Activated CD4-positive, alpha-beta T cell treated with anti-CD3 and anti-CD28 coated beads, Interleukin-2, amount 10 ng/mL, durations not matched to agents 24 days and 14 days (primary cell): ENCODE measurements at places on chromosomes 16 and 17. TPM values are rescaled to one million over a fixed set of nuclear protein-coding genes. Genes with fewer than 3 reads are reported as not detected.

The BRIP1 gene
- total RNA-seq, result 17.2 and 19.9 TPM in 2 replicates

DNA sequence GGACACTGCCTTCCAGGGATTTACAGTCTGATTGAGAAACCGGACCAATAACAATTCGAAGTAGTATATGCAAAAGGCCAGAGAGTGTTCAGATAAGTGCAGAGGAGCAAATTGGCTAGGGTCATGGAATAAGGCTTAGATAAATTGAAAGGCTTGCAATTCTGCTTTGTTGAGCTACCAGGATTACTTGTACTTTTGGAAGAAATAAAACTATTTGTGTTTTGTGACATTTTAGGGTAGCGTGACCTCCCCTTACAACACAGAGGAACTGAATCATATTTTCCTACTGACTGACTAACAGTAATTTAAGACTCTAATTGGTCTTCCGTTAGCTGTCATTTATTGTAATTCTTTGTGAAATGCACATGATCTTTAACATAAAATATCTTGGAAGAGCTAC lies 104.7 kb downstream of the PITPNC1 start:
- peak overlapping the region; percentile 81 for H3K27ac ChIP-seq
- peaks cover 50% of the 10 kb centered on the region for H3K4me1 ChIP-seq
- no peaks in the 10 kb centered on the region for H3K36me3 ChIP-seq
- H3K27me3 ChIP-seq, result no peaks in the 10 kb centered on the region
- no peak for DNase-seq

DNA sequence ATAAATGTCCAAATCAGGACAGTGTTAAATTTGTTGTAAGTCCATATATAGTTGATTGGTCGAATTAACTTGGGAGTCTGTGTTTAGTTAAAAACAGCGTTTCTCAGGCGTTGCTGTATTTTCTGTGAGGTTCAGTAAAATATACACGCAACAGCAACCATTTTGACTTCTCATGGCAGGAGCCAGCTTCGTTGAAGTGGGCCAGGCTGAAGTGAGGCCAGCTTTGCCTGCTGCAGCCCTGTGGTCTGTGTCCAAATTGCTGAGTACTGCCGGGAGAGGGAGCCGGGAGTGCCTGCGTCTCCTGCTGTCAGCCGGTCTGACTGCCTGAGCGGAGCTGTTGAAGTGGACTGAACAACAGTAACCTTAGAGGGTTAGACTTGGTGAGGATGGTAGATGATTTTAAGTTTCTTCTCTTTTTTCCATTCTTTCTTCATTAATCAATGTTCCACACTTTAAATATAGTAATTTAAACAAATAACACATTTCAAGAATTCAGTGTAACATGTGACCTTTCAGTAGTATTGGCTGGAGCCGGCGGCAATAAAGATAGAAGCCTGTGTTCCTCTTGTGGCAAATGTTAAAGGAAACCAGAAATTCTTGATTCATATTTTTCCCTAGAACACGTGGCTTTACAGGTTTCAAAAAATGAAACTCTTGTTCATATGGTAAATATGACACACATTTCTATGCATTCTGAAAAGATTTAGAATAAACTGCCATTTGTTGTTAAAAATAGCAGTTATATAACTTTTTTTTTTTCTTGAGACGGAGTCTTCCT lies 37.0 kb upstream of the ZNF750 start:
- peak overlapping the region; percentile 57 for H3K27ac ChIP-seq
- no peak for DNase-seq
- H3K4me3 ChIP-seq, result no peak overlapping the region
- no peaks in the 10 kb centered on the region for H3K27me3 ChIP-seq

DNA sequence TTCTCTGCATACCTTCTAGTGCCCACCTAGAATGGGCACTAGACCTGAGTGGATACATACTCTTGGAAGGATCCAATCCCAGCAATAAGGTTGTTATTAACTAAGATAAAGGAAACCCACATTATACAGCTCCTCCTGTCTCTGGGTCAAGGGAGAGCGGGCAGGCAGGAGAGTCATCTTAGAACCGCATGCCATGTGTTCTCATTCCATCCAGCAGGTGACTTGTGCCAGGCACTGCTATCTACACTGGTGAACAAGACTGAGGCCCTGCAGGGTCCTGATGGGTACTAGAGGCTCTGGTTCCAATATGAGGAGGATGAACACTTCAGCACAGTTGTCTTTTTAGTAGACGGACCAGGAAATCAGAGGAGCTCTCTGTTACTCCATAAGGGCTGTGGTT lies 5.9 kb upstream of the CD300H start:
- H3K36me3 ChIP-seq, result no peaks in the 10 kb centered on the region
- peaks cover 28% of the 10 kb centered on the region for H3K27me3 ChIP-seq
- H3K4me3 ChIP-seq, result no peak overlapping the region

The BPTF gene
- 74.5 and 77.1 TPM in 2 replicates for total RNA-seq

- H3K27me3 ChIP-seq, result no peaks in the 10 kb centered on the region
- peak overlapping the region; percentile 84 for H3K4me3 ChIP-seq
- peaks cover 35% of the 10 kb centered on the region for H3K4me1 ChIP-seq
- H3K36me3 ChIP-seq, result no peaks in the 10 kb centered on the region
Observed at GRCh38 chr16:29702269-29702668, 23.3 kb downstream of the QPRT start.

- H3K36me3 ChIP-seq, result peaks cover 23% of the 10 kb centered on the region
- DNase-seq, result no peak
- peak overlapping the region; percentile 8 for H3K4me3 ChIP-seq
- no peaks in the 10 kb centered on the region for H3K27me3 ChIP-seq
- peaks cover 41% of the 10 kb centered on the region for H3K4me1 ChIP-seq
- peak overlapping the region; percentile 55 for H3K27ac ChIP-seq
Observed at GRCh38 chr17:32492648-32493289, 6.0 kb downstream of the CDK5R1 start.

- H3K4me1 ChIP-seq, result peaks cover 30% of the 10 kb centered on the region
- H3K27me3 ChIP-seq, result no peaks in the 10 kb centered on the region
- peaks cover 61% of the 10 kb centered on the region for H3K36me3 ChIP-seq
- no peak overlapping the region for H3K4me3 ChIP-seq
- no peak for DNase-seq
- peak overlapping the region; percentile 6 for H3K27ac ChIP-seq
Observed at GRCh38 chr16:84769416-84769815, 50.4 kb upstream of the CRISPLD2 start.

DNA sequence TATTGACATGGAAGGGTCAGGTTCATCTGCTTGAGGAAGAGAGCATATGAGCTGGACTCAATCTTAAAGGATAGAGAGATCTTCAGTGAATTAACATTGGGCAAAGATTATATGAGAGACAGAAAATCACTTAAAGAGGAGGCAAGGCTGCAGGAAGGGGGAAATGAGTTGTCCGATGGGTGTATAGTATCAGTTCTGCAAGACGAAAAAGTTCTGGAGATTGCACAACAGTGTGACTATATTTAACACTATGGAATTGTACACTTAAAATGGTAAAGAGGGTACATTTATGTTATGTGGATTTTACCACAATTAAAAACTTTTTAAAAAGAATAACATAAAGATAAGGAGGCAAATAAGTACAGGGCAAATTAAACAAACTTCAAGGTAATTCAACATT lies 80.7 kb downstream of the HELZ start:
- peaks cover 39% of the 10 kb centered on the region for H3K36me3 ChIP-seq
- H3K4me1 ChIP-seq, result peaks cover 2% of the 10 kb centered on the region
- H3K4me3 ChIP-seq, result no peak overlapping the region

- H3K4me3 ChIP-seq, result no peak overlapping the region
- H3K27ac ChIP-seq, result no peak overlapping the region
- no peaks in the 10 kb centered on the region for H3K27me3 ChIP-seq
- peaks cover 2% of the 10 kb centered on the region for H3K4me1 ChIP-seq
- H3K36me3 ChIP-seq, result no peaks in the 10 kb centered on the region
- no peak for DNase-seq
Observed at GRCh38 chr17:28973425-28973824, 22.1 kb upstream of the PHF12 start.

The GPRC5C gene
- total RNA-seq, result 0.42 and 0.54 TPM in 2 replicates

DNA sequence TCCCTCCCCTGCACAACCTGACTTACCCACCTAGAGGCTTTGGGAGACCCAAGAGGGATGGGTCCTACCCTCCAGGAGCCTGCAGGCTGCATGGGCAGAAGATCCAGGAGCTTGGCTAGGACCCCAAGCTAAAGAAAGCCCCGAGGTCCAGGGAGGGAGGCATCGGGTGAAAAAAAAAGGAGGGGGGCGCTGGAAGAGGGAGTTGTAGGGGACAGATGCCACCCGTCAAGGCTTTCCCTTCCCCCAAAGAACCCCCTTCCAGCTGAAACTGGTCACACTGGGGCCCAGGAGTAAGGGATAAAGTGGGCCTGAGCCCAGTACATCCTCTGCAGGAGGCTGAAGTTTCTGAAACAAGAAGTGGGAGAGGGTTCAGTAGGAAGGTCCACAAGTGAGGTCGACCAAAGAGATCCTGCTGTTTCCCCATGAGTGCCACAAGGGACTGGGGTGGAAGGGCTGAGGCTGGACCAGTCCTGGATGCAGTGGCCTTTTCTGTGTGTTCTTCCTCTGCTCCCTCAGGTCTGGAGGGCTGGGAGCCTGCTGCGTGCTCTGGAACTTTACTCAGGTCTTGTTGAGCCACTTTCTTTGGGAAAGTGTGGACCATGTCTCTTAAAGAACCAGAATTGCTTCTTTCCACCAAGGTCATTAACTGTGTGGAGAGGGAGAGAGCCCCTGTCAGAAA lies 14.2 kb upstream of the CBFB start:
- no peaks in the 10 kb centered on the region for H3K27me3 ChIP-seq
- H3K4me1 ChIP-seq, result peaks cover 45% of the 10 kb centered on the region
- no peak for DNase-seq
- H3K36me3 ChIP-seq, result peaks cover 13% of the 10 kb centered on the region
- peak overlapping the region; percentile 96 for H3K27ac ChIP-seq

DNA sequence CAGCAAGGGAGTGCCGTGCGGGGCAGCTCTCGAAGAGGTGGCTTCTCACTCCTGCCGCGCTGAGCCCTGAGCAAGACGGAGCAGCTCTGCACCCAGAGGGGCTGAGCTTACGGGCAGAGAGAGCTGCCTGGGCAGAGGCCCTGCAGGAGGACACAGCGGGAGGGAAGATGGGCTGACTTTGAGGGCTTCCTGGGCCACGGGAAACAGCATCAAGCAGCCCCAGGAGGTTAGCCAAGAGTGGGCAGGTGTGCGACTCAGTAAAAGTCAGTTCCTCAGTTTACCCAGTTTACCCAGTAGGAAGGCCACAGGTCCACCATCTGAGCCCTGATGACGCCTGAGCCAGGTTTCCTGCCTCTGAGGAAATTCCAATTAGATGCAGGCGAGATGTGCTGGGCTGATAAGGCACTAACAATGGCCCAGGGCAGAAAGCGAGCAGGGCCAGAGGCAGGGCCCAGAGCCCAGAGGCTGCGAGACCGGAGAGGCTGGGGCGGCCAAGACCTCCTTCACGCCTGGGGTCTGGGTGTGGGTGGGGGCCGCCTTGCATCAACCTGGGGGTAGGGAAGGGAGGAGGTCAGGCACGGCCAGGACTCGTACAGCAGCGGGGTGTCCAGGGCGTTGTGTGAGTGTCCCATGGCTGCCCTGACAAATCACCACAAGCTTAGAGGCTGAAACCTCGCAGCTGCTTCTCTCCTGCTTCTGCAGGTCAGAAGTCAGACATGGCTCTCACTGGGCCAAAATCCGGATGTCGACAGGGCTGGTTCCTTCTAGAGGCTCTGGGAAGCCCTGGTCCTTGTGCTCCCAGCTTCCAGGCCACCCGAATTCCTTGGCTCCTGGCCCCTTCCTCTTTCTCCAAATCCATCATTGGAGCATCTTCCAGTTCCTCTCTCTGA lies 32.0 kb upstream of the CIBAR2 start:
- H3K27ac ChIP-seq, result no peak overlapping the region
- DNase-seq, result no peak
- H3K27me3 ChIP-seq, result peaks cover 6% of the 10 kb centered on the region
- peaks cover 2% of the 10 kb centered on the region for H3K4me1 ChIP-seq

GRCh38 chr17:77769215-77769614 lies 189.3 kb upstream of the TNRC6C start:
- H3K27ac ChIP-seq, result no peak overlapping the region
- no peak for DNase-seq
- no peaks in the 10 kb centered on the region for H3K36me3 ChIP-seq
- H3K27me3 ChIP-seq, result peaks cover 22% of the 10 kb centered on the region
- no peak overlapping the region for H3K4me3 ChIP-seq
